ENCODE measurements at places on chromosomes 3 and 15.

DNA sequence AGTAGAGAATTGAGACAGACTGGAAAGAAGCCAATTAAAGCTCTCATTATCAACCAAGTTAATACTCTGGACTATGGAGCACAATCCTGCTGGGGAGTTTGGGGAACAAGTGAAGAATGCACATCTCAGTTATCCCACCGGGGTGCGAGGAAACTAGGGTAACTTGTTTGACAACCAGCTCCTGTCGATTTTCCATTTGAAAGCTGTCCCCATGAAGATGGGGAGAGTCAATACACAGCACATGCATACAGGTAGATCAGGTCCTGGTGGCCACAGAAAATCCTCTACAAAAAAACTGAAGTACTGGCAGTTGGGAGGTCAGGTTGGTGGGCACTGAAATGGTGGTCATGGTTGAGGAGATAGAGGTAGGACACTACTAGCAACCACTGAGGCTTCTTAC, 25.7 kb upstream of the GRAMD1C start:
- DNase-seq: no peak

GRCh38 chr15:38610748-38611147, 46.1 kb upstream of the RASGRP1 start:
- no peak for DNase-seq

- peak; percentile 64 for DNase-seq
Observed at GRCh38 chr15:52709187-52709981, 30.2 kb upstream of the ATOSA start.

- no peak for DNase-seq
Observed at GRCh38 chr3:46206282-46207015, 1.7 kb downstream of the CCR1 start.

DNA sequence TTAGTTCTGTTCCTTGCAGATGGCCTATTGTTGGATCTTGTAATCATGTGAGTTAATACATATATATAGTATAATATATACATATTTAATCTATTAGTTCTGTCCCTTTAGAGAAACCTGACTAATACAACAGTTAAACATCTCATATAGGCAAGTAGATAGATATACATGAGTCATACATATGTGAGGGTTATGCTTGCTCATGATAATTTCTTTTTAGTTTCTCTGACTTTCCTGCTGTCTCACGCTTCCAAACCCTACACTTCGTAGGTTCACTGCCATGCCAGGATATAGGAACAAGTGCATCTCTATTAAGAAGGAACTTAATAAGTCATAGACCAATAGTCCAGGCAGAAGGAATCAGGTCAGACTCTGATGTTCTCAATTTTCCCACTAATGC, 16.8 kb upstream of the CLDN16 start:
- DNase-seq: no peak

DNA sequence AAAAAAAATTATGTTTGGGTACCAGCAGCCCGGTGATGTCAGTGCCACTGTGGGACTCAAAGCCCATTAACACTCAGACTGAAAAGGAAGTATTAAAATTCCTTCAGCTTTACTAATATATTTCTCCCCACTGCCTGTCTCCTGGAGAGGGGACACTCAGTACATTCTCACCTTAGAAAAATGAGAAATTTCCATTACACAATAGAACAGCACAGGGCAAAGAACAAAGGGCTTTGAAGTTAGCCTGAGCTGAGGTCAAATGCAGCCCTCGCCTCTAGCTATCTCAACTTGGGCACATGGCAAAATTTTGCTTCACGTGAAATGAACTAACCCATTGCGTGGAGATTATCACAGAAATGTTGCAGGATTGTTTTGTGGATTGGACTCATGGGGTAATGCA, 80.8 kb downstream of the RARB start:
- DNase-seq: no peak

GRCh38 chr15:101348643-101349042, 53.6 kb upstream of the SNRPA1 start:
- DNase-seq: no peak

GRCh38 chr15:71659730-71660067, 150.7 kb upstream of the NR2E3 start:
- DNase-seq: no peak

- no peak for DNase-seq
Observed at GRCh38 chr3:57978316-57978715, 29.9 kb upstream of the FLNB start.

DNA sequence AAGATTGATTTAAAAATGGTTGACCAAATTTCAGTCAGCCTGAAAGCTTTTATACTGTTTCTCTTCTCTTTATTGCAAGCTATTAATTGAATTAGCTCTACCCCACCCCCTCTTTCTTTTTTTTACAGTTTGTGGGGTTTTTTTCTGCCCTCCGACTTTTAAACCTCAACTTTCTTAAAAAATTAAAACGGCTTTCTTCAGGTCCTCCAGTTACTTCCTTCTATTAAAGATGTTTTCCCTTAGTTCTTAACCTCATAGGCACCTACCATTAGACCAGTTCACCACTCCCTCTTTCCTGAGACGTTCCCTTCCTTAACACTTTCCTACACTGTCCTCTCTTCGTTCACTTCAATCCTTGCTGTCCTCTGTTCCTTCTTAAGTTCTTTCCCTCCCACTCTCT, 52.4 kb downstream of the ATP8B4 start:
- DNase-seq: no peak

GRCh38 chr3:49132437-49133225, at the start of gene LAMB2:
TSS of gene LAMB2 (minus strand) at chr3:49133050. CDS start at chr3:49132867, 183 bp downstream.
- DNase-seq: no peak

DNA sequence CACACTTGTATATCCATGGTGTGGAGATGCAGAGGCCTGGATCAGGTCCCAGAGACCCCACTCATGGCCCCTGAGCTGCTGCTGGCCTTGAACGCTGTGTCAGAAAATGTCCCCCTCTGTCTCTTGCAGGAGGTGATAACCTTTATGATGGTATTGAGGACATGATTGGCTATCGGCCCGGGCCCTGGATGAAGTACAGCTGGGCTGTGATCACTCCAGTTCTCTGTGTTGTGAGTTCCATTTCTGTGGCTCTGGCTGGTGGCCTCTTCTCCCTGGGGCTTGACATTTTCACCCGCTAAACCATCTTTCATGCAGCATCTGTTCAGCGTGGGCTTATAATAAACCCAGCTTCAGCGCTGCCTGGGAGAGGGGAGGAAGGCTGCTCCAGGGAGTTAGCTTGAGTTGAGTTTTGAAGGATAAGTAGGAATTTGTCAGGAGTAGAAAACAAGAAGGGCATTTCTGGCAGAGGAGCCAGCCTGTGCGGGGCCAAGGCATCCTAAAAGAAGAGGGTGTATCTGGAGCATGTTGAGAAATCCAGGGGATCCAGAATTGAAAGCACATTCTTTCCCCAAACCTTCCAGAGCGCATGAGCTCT, 61.1 kb downstream of the GRIP2 start:
- DNase-seq: no peak

DNA sequence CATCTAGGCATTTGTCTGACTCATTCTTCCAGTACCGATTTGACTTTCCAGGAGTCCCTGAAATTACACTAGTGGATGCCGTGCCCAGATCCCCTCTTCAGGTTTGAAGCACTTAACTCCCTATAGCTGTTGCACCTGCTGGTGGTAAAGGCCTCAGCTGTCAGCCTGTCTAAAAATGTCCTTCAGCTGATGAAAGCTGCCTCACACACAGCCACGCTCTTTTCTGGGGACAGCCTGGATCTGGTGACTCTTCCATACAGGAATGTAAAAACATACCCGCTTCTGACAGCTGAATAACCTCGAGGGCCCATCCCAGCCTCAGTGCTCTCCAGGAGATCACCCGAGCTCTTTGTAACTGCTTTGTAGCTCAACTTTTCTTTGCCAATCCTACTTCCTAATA, 534.1 kb upstream of the GRM7 start:
- no peak for DNase-seq

GRCh38 chr3:144351773-144352365, 380.2 kb downstream of the DIPK2A start:
- no peak for DNase-seq

DNA sequence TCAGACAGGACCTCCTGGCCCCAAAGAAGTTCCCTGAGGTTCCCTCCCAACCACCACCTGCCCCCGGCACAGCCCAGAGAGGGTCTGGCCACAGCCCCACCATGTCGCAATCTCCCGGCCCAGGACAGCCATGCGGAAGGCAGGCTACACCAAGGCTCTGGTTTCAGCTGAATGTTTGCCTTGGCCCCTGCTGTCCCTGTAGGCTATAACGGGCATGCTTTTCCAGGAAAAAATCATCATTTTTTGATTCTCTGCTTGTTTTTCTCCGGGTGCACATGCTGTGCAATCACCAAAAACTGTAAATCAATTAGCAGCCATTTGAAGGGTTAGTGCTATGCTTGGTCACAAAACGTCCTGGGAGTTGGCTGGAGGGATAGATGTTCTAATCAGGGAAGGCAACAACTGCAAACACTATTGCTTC, 142.7 kb upstream of the IGF1R start:
- no peak for DNase-seq

- no peak for DNase-seq
Observed at GRCh38 chr15:51750792-51751696, at the start of gene TMOD2. TSS of gene TMOD2 (plus strand) at chr15:51751597. CDS start at chr15:51766442, 14,845 bp downstream.

DNA sequence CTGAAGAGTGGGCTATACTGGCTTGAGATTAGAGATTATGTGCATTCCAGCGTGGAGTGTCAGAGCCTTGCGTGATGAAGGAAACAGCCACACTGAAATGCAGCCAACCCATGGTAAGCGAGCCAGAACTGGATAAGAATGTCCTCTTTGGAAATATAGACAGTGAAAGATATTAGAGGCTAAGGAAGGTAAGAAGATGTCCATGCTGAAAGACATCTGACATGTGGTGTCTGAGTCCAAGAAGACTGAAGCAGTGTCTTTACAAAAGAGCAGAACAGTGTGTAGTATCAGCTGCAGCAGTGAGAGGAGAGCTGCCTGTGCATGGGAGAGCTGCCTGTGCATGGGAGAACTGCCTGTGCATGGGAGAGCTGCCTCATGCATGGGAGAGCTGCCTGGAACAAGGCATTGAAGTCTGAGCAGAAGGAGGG, 672.2 kb downstream of the DIPK2A start:
- DNase-seq: no peak

- no peak for DNase-seq
Observed at GRCh38 chr3:5563537-5564277, 376.2 kb downstream of the EDEM1 start.

DNA sequence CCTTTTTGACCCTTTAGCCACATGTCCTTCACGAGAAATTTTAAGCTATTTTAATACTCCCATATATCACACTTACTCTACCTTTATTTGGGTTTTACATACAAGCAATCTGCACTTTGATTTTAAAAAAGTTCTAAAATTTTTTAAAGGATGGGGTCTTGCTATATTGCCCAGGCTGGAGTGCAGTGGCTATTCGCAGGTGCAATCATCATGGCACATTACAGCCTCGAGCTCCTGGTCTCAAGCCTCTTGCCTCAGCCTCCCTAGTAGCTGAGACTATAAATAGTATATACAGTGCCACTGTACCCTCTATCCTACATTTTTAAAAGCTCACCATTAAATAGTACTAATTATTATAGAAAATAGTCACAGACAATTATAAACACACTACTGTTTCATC, 29.9 kb downstream of the NIT2 start:
- no peak for DNase-seq

GRCh38 chr3:31654998-31655397, 122.3 kb downstream of the STT3B start:
- DNase-seq: no peak

DNA sequence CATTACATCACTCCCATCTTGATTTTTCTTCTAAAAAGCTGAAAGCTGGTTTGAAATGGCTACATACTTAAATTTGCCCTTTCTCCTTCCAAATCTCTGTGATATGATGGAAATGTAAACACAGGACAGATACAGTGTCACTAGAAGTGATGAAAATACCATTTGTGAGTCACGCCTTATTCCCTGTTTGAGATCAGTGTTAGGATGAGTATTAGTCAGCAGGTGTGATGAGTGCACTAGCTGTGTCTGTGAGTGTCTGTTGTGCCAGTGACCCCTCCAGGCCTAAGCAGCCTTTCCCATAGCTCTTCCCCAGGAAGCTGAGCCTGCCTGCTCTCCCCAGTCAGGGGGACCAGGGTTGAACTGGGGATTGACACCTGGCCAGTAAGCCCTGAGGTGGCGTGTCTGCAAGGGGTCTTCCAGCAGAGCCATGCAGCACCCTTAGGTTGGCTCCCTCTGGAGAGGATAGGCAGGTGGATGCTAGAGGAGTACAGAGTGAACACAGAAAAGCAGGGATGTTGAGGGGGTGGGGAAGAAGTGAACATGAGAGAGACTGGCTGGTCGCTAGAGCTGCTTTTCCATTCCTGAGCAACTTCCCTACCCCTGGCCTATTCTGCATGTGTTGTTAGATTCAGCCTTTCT, 92.0 kb downstream of the PDE8A start:
- no peak for DNase-seq

GRCh38 chr3:125403789-125404188, 28.7 kb upstream of the ZNF148 start:
- DNase-seq: no peak

DNA sequence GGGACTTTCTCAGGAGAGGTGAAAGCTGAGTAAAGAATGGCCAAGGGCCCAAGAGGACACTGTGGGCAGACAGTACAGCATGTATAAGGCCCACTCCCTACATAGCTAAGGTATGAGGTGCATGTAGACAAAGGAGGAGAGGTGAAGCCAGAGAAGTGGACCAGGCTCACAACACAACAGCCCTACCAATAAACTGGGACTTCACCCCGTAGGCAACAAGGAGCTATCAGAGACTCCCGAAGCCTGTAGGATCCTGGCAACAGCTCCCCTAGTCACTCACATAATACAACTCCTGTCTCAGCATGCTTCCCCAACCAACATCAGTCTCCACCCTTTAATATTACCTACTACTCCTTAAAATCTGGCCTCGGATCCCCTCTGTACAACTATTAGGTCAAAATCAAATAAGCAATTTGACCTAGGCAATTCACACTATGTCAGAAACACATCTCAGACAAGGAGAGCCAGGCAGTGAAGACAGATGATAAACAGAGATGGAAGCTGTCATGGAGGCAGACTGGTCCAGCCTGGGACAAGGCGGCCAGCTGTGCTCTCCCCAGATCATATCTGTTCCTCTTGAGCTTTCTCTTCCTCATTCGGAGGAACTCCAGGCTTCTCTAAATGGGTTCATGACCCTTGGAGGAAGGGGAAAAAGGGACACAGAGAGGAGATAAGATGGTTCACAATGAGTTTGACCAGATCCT, 1.4 kb downstream of the XXYLT1 start:
- DNase-seq: no peak

All from iPS DF 6.9 (cell line).